Right forelimb (tissue), 1 donor: ENCODE measurements at places on chromosomes 16 and 17.
A peak's percentile ranks its signal among the peaks of the same experiment; 100 is the strongest.

GRCh38 chr17:59413014-59413766, 81.7 kb downstream of the YPEL2 start:
- DNase-seq, result no peak

- no peak for DNase-seq
Measured at GRCh38 chr17:74949455-74950115, 13.9 kb downstream of the OTOP3 start.

DNA sequence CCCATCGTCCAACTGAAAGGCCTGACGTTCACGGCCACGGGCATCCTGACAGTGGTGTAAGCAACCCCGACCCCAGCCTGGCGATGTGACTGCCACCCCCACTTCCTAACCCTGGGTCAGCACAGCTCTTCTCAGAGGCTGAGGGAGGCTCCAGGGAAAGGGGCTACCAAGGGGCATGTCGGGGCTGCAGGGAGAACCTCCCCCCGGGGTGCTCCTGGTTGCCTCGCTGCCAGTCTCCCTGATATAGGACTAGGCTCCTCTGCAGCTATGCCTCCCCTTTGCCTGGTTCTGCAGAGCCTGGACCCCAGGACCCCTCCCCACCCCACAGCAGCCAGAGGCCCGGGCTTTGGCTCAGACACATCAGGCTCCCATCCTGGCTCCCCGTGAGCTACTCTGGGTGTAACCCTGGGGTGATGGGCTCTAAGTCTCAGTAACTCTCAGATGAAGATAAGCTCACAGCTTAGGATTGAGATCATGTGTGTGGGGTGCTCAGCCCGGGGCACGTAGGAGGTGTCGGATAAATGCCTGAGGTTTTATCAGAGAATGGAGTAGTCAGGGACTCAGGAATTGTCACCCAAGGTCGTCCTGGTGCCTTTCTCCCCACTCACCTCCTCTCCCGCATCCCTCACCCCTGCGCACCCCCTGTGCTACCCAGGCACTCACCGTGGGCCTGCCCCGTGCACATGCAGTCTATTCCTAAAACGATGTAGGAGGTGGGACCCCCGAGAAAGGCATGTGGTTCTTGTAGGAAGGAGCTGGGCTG, 10.6 kb downstream of the ITGAD start:
- no peak for DNase-seq

- DNase-seq, result peak; percentile 95
Measured at GRCh38 chr17:42577532-42578281, at the start of gene PSMC3IP. TSS of gene PSMC3IP (minus strand) at chr17:42577729. CDS start at chr17:42577686, 43 bp downstream.

DNA sequence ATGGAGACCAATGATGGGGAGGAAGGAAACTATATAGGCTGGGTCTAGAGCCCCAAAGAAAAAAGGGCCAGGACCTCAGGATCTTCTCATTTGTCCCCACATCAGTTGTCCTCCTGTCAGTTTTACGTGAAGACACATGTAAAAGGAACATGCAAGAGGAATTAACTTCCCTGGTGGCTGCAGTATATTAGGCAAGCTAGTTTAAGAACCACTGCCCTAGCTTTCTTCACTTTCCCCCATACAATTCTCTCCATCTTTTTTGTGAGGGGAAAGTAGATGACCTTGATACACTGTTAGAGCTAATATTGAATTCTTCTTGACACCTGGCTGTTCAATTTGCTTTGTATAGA, 2.3 kb downstream of the MAP3K3 start:
- DNase-seq, result no peak

DNA sequence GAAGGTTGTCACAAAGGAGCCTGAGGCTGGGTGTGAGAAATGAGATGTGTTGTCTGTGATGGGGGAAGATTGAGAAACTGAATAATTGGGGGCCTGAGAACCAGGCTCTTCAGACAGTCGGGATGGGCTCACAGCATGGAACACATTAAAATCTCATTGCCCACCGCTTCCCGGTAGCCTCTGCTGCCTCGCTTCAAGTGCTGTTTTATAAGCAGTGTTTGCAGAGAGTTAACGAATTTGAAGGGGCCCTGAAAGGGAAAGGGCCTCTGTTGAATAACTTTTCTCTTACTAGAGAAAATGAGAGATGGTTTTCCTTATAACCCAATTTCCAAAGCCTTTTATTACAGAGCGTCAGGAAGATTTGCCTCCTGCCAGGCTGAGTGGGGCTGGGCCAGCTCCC, 258.8 kb upstream of the ASIC2 start:
- DNase-seq, result no peak

DNA sequence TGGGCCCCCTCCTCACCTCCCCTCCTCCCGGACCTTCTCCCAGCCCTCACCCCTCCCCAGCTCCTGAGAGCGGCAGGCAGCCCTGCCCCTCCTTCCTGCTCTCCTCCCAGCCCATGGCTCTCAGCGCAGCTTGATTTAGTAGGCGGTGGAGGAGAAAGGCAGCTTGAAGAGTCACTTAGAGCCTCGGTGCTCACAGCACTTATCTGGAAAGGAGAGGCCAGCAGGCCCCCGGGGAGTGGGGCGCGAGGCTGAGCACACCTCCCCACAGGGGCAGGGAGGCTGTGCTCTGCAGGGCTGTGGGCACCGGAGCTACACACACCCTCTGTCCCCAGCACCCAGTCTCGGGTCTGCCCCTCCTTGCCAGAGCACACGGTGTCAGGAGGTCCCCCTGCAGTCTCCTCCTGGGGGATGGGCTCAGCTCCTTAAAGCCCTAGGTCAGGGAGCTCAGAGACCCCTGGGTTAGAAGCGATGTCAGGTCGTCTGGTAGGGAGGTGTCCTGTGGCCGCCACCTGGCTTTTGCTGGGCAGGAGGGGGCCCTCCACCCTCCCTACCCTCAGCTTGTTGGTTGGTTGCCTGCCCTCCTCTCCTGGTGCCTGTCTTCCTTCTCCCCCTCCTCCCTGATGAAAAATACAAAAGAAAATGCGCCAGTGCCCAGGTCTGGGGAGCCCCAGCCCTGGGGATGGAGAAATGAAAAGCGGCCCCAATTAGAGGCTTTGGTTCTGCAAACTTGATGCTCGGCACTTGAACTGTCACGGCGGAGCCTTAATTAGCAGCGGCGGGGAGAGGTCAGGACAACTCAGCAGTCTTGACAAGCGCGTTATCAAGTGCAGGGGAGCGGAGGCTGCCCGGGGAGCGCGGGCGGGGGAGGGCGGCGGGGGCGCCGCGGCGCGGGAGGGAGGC, 151.1 kb upstream of the GSE1 start:
- DNase-seq, result no peak

DNA sequence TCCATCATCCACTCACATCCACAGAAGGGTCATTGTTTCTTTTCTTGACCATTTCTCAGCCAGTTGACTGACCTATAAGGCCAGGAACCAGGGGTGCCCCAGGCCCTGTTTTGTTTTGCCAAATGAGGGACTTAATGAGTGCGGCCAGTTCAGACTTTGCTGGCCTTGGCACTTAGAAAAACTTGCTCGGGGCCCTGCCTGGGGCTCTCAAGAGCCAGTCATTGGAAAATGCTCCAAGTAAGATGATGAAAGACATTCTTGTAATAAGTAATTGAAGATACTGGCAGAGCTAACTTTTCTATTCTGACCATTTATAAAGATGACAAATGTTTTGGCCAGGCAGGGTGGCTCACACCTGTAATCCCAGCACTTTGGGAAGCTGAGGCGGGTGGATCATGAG, 29.0 kb upstream of the CLEC18B start:
- DNase-seq, result no peak

DNA sequence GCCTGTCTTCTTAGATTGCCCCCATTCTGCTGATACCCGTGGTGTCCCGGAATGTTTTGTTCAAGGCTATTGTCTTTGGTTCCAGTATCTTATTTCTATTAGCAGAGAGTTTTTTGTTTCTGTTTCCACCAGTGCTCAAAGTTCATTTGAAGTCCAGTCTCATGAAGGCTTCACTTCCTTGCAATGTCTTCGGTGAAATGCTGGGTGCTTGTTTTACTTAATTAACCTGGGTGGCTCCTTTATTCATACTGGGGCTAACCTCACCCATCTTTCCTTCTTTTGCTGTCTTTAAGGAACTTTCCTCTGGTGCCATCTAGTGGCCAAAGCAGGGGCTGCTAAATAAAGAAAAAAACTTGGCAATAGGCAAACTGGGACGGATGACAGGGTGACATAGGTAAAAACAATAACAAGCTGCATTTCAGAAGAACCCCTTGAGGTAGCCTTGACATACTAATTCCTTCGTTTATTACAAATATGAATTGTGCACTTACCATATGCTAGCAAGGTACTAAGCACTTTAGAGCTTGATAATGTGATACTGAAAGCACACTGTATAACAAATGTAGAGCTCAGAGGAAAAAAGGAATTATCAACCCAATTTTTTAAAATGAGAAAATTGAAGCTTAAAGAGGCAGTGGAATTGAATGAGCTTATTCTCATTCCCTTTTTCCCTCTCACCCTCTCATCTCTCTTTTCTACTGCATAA, 2.8 kb upstream of the SMIM36 start:
- DNase-seq, result peak; percentile 81

- no peak for DNase-seq
Measured at GRCh38 chr17:65072660-65073071, 16.1 kb upstream of the GNA13 start.

GRCh38 chr17:1491443-1492248, 840 bp downstream of the MYO1C start:
- DNase-seq, result peak; percentile 76

GRCh38 chr17:78034429-78035091, 76.1 kb downstream of the TNRC6C start:
- DNase-seq, result no peak

DNA sequence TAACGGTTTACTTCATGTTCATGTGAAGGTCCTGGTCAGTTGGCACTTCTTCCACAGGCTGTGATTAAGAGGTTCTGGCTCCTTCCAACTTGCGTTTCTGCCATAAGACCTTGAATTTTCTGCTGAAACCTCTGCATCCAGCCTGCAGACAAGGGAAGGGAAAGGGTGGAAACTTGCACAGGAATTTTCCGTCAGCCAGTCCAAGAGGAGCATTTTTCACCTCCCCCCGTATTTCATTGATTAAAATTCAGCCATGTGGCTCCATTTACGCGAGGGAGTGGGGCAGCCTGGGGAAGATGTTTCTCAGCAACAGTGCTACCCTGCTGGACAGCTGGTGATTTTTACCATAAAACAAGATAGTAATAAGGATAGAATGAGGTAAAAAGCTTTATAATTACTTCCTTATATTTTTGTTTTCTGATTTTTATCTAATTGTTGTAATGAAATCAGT, 101.5 kb upstream of the SMIM36 start:
- DNase-seq, result peak; percentile 51

GRCh38 chr17:46979147-46979863, at the start of gene RPRML:
TSS of gene RPRML (minus strand) at chr17:46979253. CDS start at chr17:46979007, 246 bp downstream.
- peak; percentile 50 for DNase-seq

DNA sequence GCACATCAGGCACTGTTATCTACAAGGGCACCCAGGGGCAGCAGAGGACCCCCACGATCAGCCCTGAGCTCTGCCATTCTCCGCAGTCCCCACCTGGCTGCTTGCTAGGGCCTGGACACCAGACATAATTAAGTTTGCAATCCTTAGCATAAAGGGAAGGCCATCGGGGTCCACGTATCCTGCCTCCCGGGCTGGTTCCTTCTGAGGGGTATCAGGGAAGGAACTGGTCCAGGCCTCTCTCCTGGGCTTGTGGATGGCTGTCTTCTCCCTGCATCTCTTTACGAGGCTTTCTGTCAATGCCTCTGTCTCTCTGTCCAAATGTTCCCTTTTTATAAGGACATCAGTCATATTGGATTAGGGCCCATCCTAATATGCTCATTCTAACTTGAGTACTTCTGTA, 77.8 kb downstream of the CYLD start:
- DNase-seq, result no peak

DNA sequence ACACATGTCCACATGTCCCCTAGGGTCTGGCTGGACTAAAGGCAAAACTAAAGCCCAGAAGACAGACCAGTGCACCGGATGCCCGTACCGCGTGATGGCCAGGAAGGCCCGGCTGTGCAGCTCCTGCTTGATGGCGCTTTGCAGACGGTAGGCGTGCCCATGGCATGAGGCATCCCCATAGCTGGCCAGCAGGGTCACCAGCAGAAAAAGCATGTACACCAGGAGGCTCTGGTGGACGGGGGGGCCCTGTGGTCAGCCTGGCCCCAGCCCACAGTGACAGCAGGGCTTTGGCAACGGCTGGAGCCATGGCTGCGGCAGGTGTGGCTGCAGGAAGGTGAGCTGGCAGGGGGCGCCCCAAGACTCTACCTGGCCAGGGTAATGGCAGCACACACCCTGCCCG, 42.8 kb downstream of the PKD1 start:
- DNase-seq, result no peak

DNA sequence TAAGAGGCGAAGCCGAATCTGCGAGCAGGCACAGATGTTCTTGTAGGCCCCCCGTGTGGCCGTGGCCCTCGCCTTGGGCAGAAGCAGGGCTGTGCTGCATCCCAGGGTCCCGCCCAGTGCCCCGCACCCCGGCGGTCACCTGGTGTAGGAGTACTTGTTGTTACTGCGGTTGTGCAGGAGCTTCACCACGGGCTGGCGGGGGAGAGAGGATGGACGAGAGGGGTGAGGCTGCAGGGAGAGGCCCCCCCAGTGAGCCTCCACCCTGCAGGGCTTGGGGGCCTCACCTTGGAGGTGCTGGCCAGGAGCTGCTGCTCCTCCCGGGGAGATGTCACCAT, 11.4 kb downstream of the ASPHD1 start:
- DNase-seq, result no peak

DNA sequence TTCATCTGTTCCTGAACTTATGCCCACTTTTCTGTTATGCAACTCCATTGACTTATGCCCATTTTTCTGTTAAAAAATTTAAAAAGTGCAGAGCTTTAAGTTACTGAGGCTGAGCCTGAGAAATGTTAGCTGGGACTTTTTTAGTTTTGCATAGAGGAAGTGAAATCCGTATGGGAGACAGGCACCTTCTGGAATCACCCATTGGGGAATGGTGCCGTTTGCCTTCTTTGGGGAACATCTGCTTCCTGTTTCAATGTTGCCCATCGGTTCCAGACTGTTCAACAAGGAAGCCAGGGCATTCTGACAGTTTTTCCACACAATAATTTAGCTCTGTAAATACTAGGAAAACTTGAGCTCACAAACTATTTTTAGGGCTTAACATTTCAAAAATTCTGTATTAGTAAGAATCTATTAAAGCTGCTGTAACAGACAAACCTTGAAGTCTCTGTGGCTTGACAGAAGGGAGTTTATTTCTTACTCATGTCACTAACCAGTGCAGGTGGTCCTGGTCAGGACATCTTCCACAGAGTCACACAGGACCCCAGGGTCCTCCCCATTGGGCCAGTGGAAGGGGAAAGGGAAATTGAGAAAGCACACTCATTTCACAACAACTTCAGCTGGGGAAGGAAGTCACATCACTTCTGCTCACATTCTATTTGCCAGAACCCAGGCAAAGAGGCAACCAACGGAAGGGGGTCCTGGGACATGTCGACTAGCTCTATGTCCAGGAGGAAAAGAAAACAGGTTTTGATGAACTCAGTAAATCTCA, 17.2 kb downstream of the PRKCB start:
- DNase-seq, result no peak

- DNase-seq, result no peak
Measured at GRCh38 chr16:49050607-49051006, 231.0 kb downstream of the CBLN1 start.

GRCh38 chr17:7750321-7750821, 32.8 kb downstream of the DNAH2 start:
- DNase-seq, result no peak

- no peak for DNase-seq
Measured at GRCh38 chr16:80047842-80048241, 447.3 kb upstream of the MAF start.

GRCh38 chr17:4806456-4806776, 536 bp upstream of the PLD2 start:
- peak; percentile 51 for DNase-seq

GRCh38 chr17:62163847-62164246, 98.8 kb upstream of the MED13 start:
- DNase-seq, result no peak

GRCh38 chr16:73730481-73731090, 566.0 kb upstream of the PSMD7 start:
- DNase-seq, result no peak

- DNase-seq, result no peak
Measured at GRCh38 chr16:86499889-86500707, 10.2 kb upstream of the FOXF1 start.
